Psoas muscle (tissue), 8 donors: ENCODE measurements at places on chromosomes 4 and X. TPM values are rescaled to one million over a fixed set of nuclear protein-coding genes. Genes with fewer than 3 reads are reported as not detected.

The MAEA gene
- 26.7 TPM for total RNA-seq

GRCh38 chr4:125727931-125728330, 413.2 kb downstream of the FAT4 start:
- H3K27me3 ChIP-seq = no peaks in the 10 kb centered on the region
- H3K4me1 ChIP-seq = no peaks in the 10 kb centered on the region
- H3K27ac ChIP-seq = no peak overlapping the region
- DNase-seq = no peak
- H3K36me3 ChIP-seq = no peaks in the 10 kb centered on the region
- no peak overlapping the region for H3K4me3 ChIP-seq

GRCh38 chr4:168150420-168151050, 58.2 kb downstream of the ANXA10 start:
- DNase-seq = no peak
- H3K4me3 ChIP-seq = no peak overlapping the region
- H3K36me3 ChIP-seq = no peaks in the 10 kb centered on the region
- H3K27me3 ChIP-seq = no peaks in the 10 kb centered on the region
- no peaks in the 10 kb centered on the region for H3K4me1 ChIP-seq

DNA sequence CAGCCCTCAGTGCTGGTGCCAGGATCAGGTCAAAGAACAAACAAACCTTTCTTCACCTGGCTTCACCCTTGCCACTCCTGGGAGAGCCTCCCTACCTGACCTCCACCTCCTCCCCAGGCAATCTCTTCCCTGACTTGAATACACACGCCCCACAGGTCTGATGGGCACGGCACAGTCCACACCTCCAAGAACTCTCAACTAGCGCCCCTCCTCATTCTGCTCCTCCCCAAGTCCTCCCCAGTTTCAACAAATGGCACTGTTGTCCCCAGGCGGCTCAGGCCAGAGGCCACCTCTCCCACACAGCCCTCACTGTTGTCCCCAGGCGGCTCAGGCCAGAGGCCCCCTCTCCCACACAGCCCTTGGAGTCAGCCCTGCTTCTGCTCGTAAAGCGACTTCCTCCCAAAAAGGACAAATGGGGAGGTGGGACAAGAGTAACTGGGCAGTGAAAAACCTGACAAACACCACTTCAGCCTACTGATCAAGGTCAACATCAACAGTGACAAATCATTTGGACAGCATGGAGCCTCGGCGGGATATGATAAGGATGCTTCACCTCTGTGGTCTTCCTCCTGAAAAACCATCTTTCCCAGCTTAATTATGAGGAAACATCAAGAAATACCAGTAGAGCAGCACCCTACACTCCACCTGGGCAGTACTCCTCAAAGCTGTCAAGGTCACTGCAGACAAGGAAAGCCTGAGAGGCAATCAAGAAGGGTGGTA, 2.9 kb downstream of the LETM1 start:
- no peak overlapping the region for H3K27ac ChIP-seq
- H3K4me1 ChIP-seq = peaks cover 36% of the 10 kb centered on the region
- peaks cover 18% of the 10 kb centered on the region for H3K36me3 ChIP-seq

GRCh38 chr4:99028187-99028586, 32.7 kb downstream of the METAP1 start:
- no peak for DNase-seq
- H3K27ac ChIP-seq = no peak overlapping the region
- no peaks in the 10 kb centered on the region for H3K36me3 ChIP-seq
- H3K4me1 ChIP-seq = peaks cover 11% of the 10 kb centered on the region

The ATP1B4 gene
- 13.2 TPM for total RNA-seq

DNA sequence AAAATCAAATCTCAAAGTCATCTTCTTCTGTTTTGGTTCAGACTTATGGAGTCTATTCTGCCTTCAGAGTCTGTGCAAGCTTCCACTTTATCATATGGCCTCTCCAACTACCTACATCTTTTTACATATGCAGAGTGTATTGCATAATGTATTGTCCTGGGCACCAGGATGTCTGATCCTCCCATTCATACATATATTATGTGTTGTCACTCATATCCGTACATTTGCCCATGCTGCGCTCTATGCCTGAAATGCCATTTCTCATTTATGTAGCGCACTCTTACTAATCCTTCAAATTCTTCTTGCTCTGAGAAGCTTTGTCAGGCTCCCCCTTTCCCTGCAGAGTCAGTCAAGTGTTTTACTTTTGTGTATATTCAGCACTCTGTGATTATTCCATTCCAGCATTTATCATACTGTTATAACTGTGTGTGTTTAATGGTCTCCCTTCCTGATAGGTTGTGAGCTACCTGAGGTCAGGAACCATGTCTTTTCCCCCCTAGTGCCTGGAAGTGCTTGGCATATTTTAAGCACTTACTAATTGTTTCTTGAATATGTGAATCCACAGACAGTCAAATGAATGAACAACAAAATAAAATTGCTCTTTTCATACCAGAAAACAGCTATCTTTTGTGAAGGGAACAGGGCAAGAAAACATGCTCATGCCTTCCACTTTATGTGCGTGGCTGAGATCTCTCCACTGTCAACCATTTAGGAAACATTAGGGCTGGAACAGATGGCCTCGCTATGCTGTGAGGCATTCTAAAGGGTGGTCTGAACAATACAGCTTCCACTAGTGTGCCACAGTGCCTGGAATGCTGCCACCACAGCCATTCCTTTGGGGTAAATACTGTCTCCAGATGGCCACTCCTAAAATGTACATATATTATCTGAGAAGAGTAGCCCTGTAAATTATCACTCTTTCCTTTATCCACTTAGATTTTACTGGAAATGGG, 81.8 kb downstream of the GLUD2 start:
- H3K4me3 ChIP-seq = no peak overlapping the region
- no peaks in the 10 kb centered on the region for H3K4me1 ChIP-seq
- H3K27me3 ChIP-seq = no peaks in the 10 kb centered on the region

The RAB40AL gene
- not detected for total RNA-seq

DNA sequence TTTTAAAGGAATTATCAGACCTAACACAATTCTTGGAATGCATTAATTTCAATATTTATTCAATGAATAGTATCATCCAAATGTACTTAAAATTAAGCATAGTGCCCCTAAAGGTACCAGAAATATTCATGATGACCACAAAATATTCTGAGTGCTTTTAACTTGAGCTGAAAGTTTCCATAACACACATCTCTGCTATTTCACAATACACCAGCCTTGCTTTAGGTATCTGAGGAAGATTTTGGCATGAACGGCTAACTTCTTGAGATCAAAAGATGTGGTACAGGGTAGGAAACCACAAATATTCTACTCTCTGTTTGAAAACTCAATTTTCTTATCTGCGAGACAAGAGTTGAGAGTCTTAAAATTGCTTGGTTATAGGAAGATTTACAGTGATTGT, 538.3 kb upstream of the PCDH7 start:
- H3K4me1 ChIP-seq = no peaks in the 10 kb centered on the region
- no peak for DNase-seq
- H3K36me3 ChIP-seq = no peaks in the 10 kb centered on the region
- no peak overlapping the region for H3K27ac ChIP-seq
- H3K4me3 ChIP-seq = no peak overlapping the region
- no peaks in the 10 kb centered on the region for H3K27me3 ChIP-seq

The MFSD8 gene
- total RNA-seq = 8.4 TPM

DNA sequence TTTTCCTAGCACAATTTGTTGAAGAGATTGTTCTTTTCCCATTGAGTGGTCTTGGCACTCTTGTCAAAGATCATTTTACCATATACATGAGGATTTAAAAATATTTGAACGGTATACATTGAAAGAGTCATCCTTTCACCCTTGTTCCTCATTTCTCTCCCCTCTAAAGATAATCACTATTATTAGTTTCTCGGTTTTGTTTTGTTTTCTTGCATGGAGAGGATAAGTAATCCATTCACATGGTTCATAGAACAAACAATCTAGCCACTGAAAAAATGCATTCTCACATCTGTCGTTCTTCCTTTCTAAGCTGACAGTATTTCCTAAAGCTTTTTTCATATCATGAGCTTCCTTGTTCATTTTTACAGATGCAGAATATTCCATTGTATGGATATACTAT, 39.2 kb upstream of the MSMO1 start:
- H3K4me1 ChIP-seq = no peaks in the 10 kb centered on the region
- no peaks in the 10 kb centered on the region for H3K27me3 ChIP-seq
- H3K4me3 ChIP-seq = no peak overlapping the region
- DNase-seq = no peak
- H3K36me3 ChIP-seq = no peaks in the 10 kb centered on the region

DNA sequence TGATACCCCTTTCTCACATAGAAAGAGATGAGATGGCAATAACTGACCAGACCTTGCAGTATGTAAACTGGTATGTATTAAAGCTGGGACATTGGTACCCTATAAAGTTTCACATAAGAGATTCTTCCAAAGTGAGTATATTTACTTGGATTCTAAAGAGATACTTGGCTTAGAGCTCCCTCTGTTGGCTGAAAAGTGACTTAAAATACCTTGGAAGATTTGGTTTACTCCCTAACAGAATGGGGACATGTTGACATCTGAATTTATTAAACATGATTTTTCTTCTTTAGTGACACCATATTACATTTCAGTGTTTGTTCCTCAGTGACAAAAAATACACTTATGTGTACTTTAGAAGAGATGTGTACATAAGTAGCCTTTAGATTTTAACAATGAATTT, 47.9 kb upstream of the RGN start:
- no peaks in the 10 kb centered on the region for H3K27me3 ChIP-seq
- H3K4me1 ChIP-seq = no peaks in the 10 kb centered on the region
- H3K36me3 ChIP-seq = no peaks in the 10 kb centered on the region
- H3K4me3 ChIP-seq = no peak overlapping the region
- no peak for DNase-seq
- H3K27ac ChIP-seq = no peak overlapping the region

The SMIM10L2A gene
- 0.58 TPM for total RNA-seq

The TLR6 gene
- 1.3 TPM for total RNA-seq

- no peaks in the 10 kb centered on the region for H3K27me3 ChIP-seq
- H3K27ac ChIP-seq = no peak overlapping the region
Measured at GRCh38 chr4:83315341-83315870, 19.2 kb downstream of the HPSE start.

The CTAG2 gene
- not detected for total RNA-seq

DNA sequence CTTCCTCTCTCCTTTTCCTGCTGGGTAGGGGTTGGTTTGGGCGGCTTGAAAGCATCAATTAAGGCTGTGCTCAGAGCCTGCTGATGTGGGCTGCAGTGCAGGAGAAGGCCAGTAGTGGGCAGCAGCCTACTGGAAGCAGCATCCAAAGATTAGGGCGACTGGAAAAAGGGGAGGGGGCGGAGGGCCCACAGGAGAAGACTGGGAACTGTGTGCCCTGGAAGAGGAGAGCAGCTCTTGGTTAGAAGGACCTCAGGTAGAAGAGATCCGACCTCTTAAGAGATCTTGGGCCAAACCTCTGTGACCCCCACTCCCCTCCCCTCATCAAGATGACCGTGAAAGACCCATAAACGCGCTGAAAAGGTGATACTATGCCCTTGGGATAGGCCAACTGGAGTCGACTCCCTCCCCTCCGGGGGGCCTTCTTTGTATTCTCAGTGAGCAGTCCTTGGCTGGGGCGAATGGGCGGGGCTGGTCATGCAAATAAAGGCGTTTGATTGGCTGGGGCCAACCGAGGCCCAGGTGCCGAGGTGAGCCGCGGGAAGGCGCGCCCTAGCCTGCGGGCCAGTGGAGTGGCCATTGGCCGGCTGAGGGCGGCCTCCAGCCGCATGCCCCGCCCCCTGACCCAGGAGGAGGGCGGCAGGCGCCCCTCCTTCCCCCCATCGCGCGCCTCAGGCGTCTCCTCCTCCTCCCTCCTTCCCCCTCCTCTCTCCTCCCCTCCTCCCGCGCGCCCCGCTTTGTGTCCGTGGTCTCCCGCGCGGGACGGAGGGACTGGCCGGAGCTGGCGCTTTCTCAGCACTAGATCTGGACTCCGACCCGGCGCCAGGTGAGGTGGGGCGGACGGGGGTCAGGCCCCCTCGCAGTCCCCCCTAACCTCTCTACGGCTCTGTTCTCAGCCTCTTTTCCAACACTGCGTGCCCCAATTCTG, 10.1 kb downstream of the DLG3 start:
- no peaks in the 10 kb centered on the region for H3K4me1 ChIP-seq
- H3K4me3 ChIP-seq = peak overlapping the region; percentile 48
- no peaks in the 10 kb centered on the region for H3K36me3 ChIP-seq
- H3K27me3 ChIP-seq = peaks cover 22% of the 10 kb centered on the region
- peak; percentile 47 for DNase-seq

DNA sequence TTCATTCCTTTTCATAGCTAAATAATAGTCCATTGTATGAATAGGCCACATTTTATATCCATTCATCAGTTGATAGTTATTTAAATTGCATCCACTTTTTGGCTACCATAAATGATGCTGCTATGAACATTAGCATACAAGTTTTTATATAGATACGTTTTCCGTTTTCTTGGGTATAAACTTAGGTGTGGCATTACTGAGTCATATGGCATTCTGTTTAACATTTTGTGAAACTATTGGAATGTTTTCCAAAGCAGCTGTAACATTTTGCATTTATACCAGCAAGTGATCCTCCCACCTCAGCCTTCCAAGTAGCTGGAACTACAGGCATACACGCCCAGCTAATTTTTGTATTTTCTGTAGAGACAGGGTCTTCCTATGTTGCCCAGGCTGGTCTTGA, 26.3 kb downstream of the CLDN2 start:
- no peak overlapping the region for H3K4me3 ChIP-seq
- no peaks in the 10 kb centered on the region for H3K27me3 ChIP-seq
- no peaks in the 10 kb centered on the region for H3K4me1 ChIP-seq
- no peaks in the 10 kb centered on the region for H3K36me3 ChIP-seq
- H3K27ac ChIP-seq = no peak overlapping the region
- DNase-seq = no peak

- no peak overlapping the region for H3K4me3 ChIP-seq
- H3K36me3 ChIP-seq = no peaks in the 10 kb centered on the region
- DNase-seq = no peak
- H3K27ac ChIP-seq = peak overlapping the region; percentile 85
Measured at GRCh38 chrX:33194876-33195433, 16.4 kb downstream of the DMD start.

The F9 gene
- total RNA-seq = not detected

The LANCL3 gene
- 0.30 TPM for total RNA-seq

GRCh38 chr4:103753868-103754653, 34.3 kb upstream of the TACR3 start:
- no peak overlapping the region for H3K27ac ChIP-seq
- no peaks in the 10 kb centered on the region for H3K4me1 ChIP-seq
- H3K36me3 ChIP-seq = no peaks in the 10 kb centered on the region
- H3K4me3 ChIP-seq = no peak overlapping the region

The MAGEA8 gene
- total RNA-seq = not detected

The ELK1 gene
- 55.7 TPM for total RNA-seq

The TBC1D1 gene
- total RNA-seq = 42.5 TPM

GRCh38 chr4:72984351-72984750, 85.2 kb downstream of the COX18 start:
- no peak overlapping the region for H3K27ac ChIP-seq
- H3K27me3 ChIP-seq = no peaks in the 10 kb centered on the region
- no peak overlapping the region for H3K4me3 ChIP-seq
- H3K36me3 ChIP-seq = no peaks in the 10 kb centered on the region

The PARM1 gene
- 12.3 TPM for total RNA-seq

GRCh38 chrX:46279214-46279924, 265.9 kb downstream of the ZNF674 start:
- no peaks in the 10 kb centered on the region for H3K36me3 ChIP-seq
- DNase-seq = no peak
- no peak overlapping the region for H3K27ac ChIP-seq
- H3K4me1 ChIP-seq = no peaks in the 10 kb centered on the region
- H3K4me3 ChIP-seq = no peak overlapping the region
